ENCODE measurements at places on chromosomes 6 and 20.
A peak's percentile ranks its signal among the peaks of the same experiment; 100 is the strongest.

GRCh38 chr6:130409418-130410100, 43.7 kb downstream of the TMEM200A start:
- DNase-seq, result no peak

DNA sequence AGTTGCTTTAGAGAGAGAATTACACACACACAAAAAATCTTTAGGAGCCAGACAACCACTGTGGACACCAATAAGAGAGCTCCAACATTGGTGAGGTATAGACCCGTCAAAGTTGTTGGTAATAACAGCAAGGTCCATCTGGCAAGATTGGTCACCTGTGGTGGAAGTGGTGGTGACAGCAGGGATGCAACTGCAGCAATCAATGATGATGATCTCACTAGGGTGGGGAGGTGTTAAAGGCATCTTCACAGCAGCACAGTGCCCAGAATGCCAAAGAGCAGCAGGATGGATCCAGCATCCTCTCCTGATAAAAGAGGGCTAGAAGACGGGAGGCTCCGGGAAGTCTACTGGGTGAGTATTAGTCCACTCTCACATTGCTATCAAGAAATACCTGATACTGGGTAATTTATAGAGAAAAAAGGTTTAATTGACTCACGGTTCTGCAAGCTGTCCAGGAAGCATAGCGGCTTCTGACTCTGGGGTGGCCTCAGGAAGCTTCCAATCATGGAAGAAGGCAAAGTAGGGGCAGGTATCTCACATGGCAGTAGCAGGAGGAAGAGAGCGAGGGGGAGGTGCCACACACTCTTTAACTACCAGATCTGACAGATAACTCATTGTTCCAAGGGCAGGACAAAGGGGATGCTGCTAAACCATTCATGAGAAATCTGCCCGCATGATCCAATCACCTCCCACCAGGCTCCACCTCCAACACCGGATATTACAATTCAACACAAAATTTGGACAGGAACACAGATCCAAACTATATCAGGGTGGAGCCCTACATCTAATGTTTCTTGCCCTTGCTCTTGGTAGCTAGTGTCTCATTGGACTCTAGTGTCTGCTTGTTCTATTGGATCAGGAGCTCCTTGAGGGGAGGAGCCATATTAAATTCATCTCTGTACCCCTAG, 48.9 kb downstream of the KLHL31 start:
- DNase-seq, result no peak

DNA sequence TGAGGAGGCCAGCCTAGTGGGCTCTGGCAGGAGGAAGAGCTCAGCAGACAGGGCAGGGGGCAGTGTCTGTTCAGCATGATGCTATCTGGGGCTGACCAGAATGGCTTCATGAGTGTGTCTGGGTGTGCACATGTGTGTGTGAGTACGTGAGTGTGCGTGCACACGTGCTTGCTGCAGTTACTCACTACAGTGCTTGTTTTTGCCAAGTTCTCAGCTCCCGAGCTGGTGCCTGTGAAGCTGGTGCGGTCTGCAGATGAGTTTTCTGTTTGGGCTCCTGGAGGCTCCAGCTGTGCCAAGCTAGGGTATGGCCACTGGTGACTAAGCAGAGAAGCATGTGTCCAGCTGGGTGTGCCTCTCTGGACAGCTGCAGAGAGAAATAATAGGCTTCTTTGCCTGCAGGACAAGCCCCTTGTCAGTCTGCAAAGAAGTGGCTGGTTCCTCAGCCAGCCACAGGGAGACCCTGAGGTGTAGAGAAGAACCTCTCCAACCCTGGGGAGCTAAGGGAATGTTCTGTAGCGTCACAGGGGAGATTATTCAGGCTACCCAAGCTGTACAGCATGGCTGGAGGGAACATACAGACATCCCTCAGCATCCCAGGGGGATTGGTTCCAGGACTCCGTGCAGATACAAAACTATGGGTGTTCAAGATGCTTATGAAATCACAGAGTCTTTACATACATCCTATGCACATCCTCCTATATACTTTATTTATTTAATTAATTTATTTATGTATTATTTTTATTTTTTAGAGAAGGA, 40.2 kb upstream of the FAM50B start:
- no peak for DNase-seq

DNA sequence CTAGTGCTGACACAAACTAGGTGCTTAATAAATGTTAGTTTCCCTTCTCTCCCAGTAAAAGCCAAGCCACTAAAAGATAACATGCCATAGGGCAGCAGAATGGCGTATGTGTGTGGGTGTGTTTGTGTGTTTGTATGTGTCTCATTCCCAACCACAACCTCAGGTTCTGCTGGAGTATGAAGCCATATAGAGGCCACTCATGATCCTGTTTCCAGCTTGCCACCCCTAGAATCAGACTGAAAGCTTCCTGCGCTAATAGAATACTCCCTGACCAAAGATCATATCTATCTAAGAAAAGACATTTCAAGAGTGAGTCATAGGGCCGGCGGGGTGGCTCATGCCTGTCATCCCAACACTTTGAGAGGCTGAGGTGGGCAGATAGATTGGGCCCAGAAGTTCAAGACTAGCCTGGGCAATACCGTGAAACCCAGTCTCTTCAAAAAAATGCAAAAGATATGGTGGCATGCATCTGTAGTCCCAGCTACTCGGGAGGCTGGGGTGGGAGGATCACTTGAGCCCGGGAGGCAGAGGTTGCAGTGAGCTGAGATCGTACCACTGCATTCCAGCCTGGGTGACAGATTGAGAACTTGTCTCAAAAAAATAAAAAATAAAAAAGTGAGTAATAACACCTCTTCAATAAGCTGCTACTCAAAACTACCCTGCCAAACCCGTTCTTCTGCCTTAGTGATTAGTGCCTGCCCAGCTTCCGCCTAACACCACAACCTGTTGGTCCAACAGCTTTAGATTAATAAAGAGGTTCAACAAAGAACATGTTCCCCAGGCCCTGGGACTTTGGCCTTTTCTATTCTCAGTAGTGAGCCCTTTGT, 11.8 kb upstream of the SNRPC start:
- no peak for DNase-seq

- no peak for DNase-seq
Measured at GRCh38 chr6:35152067-35152707, 11.0 kb upstream of the TCP11 start.

- DNase-seq, result no peak
Measured at GRCh38 chr6:168708984-168709383, 268.0 kb downstream of the SMOC2 start.

DNA sequence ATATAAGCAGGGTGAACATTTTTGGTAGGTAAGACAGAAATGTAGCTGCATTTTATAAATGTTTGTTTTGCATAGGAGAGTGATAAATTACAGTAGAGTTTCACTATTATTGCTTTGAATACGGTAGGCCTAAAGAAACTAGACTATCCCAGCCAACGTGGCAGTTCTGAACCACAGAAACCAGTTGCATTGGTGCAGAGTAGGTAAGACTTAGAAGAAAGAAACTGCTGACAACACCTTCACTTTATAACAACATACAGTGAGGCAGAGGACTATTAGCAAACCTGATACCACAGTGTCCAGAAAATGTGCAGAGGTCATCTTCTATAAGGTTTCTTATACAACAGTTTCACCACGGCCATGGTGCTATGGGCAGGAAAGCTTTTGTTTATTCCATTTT, 566.1 kb downstream of the KIF16B start:
- DNase-seq, result no peak

DNA sequence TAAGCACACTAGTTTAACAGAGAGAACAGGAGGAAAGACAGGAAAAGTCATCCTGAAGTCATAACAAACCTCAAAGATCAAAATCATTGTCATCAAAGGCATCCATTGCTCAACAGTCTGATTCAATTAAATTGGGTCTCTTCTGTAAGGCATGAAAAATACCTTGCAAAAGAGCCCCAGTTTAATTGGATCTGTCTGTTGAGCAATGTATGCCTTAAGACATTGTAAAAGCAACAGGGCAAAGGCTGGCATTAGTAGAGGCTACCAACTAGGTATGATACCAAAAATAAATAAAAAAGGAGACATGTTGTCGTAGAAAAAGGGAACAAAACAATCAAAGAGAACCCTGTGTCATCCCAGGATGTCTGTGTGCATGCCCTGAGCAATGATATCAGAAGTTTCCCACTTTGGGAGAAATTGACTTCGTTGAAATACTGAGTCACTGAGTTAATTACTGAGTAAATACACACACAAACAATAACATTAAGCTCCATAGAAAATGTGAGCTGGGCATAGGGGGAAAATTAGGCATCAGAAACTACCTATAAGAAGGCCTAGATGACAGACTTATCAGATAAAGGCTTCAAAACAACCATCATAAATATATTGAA, 1013.8 kb upstream of the CITED2 start:
- no peak for DNase-seq

DNA sequence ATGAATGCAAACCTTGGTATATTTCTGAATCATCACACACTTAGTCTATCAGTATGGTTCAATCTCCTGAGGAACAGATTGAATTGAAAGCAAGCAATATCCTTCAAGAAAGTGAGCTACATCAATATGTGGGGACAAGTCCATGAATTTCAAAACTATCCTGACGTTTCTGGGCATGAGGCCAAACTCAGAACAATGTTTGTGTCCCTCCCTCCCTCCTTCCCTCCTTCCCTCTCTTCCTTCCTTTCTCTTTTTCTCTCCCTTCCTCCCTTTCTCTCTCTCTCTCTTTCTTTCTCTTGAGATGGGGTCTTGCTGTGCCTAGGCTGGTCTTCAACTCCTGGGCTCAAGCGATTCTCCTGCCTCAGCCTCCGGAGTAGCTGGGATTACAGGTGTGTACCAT, 27.9 kb upstream of the SYNCRIP start:
- no peak for DNase-seq

DNA sequence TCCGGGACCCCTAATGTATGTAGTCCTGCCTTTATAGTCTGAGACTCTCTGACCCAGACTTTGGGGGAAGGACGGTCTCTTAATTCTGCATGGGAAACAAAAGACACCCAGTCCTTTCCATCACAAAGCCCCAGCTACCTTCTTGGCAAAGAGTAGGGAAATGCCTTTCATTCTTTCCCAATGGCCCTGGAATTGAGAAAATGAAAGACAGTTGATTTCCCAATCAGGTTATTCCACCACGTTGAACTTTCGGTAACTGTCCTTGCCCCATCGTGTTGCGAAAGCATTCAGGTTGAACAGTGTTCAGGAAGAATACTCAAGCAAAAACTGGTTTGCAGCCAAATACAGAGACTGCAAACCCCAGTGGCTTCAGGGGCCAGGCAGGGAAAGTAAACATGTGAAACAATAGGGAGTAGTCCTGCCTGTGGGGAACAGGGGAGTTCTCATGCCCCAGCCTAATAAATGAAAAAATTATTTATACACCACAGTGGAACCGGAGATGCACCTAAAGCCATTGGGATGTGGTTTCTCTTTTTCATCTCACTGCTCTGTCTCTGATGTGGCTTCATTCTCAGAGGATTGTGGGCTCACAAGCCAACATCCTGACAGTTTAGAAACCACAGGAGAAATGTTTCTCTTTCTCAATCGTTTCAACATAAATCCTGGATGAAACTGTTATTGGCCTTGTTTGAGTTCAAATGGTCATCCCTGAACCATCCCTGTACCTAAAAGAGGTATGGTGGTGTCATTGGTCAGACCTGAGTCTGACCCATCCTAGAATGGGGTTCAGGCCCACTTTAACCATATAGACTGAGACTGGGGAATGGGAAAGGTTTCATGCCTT, 44.2 kb upstream of the SLC9A8 start:
- DNase-seq, result peak; percentile 63

DNA sequence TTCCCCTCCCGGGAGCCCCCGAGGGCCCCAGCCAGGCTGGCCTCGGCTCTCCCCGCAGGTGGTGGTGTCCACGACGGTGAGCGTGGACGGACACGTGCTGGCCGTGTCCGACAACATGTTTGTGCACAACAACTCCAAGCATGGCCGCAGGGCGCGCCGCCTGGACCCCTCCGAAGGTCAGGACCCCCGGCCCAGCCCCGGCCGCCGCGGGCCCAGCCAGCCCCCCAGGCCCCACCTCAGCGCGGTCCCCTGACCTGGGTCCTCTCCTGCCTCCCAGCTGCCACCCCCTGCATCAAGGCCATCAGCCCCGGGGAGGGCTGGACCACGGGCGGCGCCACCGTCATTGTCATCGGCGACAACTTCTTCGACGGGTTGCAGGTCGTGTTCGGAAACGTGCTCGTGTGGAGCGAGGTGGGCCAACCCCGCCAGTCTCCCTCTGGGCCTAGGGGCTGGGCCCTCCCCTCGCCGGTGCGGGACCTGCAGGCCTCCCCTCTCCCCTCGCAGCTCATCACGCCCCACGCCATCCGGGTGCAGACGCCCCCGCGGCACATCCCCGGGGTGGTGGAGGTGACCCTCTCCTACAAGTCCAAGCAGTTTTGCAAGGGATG, 51.0 kb downstream of the CPXM1 start:
- no peak for DNase-seq

DNA sequence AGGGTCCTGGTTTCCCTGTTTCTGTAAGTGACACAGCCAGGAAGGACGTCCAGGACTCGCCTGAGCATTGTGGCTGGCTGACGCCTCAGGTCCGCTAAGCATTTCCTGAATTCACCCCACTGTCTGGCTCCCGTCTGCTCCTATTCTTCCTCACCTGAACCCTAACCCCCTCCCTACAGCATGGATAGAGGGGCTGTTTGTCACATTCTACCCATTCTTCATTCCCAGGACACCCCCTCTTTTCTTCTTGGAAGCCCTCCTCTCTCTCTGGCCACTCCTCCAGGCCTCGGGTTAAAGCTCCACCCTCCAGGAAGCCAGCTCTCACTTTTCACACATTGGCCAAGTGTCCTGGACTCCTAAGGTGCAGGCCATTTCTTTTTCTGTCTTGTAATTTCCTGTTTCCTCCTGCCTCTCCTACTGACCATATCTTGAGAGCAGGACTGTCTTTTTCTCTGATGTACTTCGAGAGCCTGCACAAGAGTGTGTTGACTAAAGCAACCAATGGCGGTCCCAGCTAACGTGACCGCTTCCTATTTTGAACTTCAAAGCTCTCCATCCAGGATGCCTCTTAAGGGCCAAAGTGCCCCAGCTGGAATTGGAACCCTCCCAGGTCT, 24.2 kb upstream of the MYMX start:
- DNase-seq, result no peak

GRCh38 chr6:108799791-108800190, 48.4 kb upstream of the ARMC2 start:
- no peak for DNase-seq

- DNase-seq, result no peak
Measured at GRCh38 chr6:27138406-27138805, 109.1 kb upstream of the PRSS16 start.

GRCh38 chr6:133130863-133131262, 110.3 kb upstream of the EYA4 start:
- no peak for DNase-seq

DNA sequence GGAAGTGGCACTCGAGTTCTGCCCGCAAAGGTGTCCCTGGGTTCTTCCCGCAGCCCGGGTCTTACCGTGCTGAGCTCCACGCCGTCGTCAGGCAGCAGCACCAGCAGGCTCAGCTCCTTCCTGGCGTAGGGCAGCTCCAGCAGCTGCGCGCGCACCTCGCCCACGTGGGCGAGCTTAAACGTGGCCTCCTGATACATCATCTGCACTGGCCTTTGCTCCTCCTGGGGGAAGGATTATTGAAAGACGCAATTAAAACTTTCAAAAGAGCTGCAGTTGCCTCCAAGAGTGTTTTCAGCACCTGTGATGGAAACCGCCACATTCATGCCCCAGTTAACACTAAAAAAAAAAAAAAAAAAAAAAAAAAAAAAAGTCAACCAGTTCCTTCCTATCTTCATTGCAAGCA, 11.3 kb downstream of the SERPINB9 start:
- peak; percentile 51 for DNase-seq

GRCh38 chr6:125191916-125192609, 38.5 kb downstream of the TPD52L1 start:
- peak; percentile 84 for DNase-seq

- DNase-seq, result no peak
Measured at GRCh38 chr20:51446656-51447055, 95.9 kb downstream of the NFATC2 start.
